ENCODE measurements at places on chromosomes 4 and X.

GRCh38 chr4:115152081-115152480 is 38.7 kb upstream of the NDST4 start:
- no peak for DNase-seq

- DNase-seq: no peak
These were observed 17.9 kb downstream of the SMIM14 start for GRCh38 chr4:39620551-39621313.

DNA sequence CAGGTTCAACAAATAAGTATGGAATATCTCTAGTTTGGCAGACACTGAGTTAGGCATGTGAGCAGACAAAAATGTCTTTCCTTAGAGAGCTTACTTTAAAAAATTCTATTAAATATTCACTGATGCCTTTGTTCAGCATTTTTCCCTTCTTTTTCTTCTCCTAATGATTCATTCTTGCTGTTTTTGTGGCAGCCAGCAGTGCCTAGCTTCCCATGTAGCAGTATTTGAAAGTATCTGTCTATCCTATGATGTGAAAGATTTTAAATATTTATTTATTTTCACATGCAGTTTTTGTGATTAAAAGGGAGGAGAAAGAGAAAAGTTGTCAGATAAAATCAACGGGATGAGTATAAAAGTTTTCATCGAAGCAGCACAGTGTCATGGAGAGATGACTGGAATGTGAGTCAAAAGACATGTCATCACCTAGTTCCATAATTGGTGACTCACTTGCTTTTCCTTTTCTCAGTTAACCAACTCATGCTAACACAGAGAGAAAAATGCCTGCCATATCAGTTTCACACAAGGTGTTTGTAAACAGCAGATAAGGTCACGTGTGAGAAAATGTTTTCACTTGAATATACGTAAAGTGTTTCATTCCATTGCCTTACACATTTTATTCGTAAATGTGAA is 69.8 kb downstream of the BMPR1B start:
- DNase-seq: no peak

DNA sequence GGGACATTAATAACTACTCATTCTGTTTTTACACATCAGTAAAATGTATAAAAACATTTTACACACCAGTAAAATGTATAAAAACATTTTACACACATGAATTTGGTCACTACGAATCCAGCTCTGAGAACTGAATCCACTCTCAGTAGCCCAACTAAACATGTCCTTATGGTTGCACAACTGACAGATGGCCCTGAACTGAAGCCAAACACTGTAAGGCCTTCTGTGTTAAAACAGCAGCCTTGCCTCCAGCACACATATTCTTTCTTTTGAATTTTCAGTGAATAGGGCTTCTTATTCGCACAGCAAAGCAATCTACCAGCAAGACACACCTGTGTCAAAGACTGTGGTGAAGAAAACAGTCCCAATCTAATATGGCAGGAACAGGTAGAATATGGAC is 169.9 kb upstream of the FMR1 start:
- DNase-seq: no peak

GRCh38 chrX:73214426-73215094 is at the start of gene NAP1L2:
TSS of gene NAP1L2 (minus strand) at chrX:73214851. CDS start at chrX:73214492, 359 bp downstream.
- DNase-seq: no peak

- no peak for DNase-seq
These were observed 120.5 kb upstream of the FAT1 start for GRCh38 chr4:186844059-186844681.

- no peak for DNase-seq
These were observed 97.9 kb downstream of the BANK1 start for GRCh38 chr4:101888472-101888871.

- DNase-seq: no peak
These were observed 112.5 kb downstream of the CCNG2 start for GRCh38 chr4:77269505-77269904.

- no peak for DNase-seq
These were observed 89.6 kb upstream of the MAD2L1 start for GRCh38 chr4:120156120-120156718.

GRCh38 chrX:30144971-30145731 is 70.2 kb upstream of the MAGEB2 start:
- DNase-seq: no peak

- DNase-seq: no peak
These were observed 151.1 kb upstream of the ADGRL3 start for GRCh38 chr4:61049018-61049417.

- no peak for DNase-seq
These were observed 296.1 kb downstream of the TLL1 start for GRCh38 chr4:166169111-166169510.

DNA sequence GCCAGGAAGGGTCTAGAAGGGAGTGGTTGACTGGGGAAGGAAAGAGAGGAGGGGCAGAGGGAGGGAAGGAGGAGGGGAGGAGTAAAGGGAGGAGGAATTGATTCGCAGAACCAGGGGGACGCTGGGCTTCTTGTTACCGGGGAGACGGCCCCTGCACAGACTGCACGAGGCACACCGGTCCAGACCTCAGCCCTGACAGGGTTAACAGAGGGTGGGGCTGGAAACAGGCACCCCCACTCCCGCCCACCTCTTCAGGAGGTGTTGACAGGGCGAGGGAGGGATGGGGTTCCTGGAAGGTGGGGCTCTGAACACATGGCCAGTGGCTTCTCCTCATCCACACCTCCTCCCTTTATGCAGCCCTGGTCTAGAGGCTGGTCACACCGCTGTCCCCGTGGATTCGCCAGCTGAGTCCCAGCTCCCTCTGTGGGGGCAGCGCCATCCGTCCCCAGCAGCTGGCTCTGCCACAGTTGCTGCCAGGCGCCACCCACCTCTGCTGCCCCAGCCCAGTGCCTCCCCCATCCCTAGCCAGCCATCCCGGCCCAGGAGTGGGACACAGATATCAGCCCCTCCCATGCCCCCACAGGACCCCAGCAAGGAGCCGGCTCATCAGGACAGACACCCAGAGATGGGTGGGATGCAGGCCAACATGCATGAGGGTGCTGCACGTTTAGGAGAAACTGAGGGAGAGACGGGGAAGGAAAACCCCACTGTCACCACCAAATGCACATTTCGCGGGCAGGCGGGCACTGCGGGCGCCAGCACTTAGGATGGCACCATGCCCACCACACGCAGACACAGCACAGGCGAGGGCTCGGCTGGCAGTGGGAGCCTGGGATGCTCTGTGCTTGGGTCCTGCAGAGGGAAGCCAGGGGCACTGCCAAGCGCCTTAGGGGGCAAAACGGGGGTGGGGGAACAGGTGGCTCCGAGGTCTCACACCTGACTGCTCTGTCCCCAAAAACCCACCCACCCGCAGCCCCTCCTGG is 87.6 kb downstream of the ABLIM2 start:
- no peak for DNase-seq

DNA sequence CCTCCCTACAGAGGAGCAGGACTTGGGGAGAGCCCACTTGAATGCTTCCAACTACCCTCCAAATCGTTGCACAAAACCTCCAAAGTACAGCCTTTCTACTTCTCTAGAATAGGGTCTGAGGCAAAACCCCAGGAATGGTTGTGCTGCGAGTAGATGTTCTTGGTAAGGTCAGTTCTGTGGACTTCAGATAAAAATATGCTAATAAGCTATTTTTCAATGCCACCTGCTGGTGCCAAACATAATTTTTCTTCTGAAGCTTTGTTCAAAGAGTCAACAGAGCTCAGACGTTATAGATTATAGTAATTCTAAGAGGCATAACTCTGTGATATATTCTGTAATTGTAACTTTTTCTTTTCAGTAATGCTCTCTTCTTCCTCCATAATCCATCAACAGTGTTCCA is 425.7 kb downstream of the GPAT3 start:
- DNase-seq: no peak

DNA sequence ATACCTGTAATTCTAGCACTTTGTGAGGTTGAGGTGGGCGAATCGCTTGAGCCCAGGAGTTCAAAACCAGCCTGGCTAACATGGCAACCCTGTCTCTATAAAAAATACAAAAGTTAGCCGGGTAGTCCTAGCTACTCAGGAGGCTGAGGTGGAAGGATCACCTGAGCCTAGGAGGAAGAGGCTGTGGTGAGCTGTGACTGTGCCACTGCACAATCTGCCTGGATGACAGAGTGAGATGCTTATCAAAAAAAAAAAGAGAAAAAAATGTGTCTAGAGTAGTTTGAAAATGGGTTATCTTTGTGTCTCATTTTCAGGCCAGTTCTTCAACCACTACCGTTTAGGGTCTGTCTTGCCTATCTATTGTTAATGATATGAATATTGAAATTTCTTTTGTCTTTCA is 98.1 kb downstream of the EGF start:
- no peak for DNase-seq
